ENCODE measurements at places on chromosomes 7 and 10.

DNA sequence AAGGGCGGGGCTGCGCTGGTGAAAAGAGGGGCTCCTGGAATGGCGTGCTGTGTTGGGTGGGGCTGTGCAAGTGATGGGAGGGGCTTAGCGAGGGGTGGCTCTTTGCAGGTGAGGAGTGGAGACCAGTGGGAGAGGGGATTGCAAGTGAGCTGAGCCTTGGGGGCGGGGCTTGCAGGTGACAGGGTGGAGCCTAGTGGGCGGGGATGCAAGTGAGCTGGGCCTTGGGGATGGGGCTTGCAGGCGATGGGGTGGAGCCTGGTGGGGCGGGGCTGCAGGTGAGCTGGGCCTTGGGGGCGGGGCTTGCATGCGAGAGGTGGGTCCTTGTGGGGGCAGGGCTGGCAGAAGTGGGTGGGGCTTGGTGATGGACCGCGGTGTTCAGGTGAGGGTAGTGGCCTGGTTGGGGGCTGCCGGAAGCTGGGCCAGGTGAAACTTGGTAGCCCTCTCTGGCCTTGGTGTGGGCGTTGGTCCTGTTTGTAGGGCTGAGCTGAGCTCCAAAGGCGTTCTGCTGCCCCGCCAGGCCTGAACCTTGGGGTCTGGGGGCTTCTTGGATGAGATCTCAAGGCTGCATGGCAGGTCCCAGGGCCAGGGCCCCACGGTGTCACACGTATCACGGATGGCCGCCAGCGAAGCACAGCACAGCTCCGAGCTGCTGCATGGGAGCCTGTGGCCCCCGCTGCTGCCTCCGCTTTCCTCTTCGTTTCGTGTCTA lies 743 bp upstream of the PITRM1 start:
- DNase-seq: no peak

- no peak for DNase-seq
Observed at GRCh38 chr7:93249491-93250148, 17.5 kb downstream of the VPS50 start.

DNA sequence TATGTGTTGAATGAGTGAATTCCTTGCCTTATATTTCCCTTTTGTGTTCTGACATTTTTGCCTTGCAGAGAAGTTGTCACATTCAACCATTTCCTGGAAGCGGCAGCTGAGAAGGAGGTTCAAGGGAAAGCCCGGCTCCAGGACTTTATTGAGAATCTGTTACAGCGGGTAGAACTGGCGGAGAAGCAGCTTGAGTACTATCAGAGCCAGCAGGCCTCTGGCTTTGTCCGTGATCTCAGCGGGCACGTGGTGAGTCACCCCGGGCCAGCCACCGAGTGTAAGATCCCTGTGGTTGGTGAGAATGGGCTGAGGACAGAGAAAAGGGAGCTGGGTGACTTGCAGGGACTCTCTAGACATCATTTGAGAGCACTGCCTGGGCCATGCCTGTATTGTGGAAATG lies 14.2 kb downstream of the ZNF365 start:
- no peak for DNase-seq

- no peak for DNase-seq
Observed at GRCh38 chr10:25811052-25811685, 122.9 kb upstream of the MYO3A start.

GRCh38 chr10:95121904-95122303 lies 52.6 kb upstream of the CYP2C8 start:
- DNase-seq: peak; percentile 2

GRCh38 chr10:49197171-49197570 lies 9.0 kb upstream of the TMEM273 start:
- no peak for DNase-seq

GRCh38 chr10:13787015-13787421 lies 200.3 kb downstream of the PRPF18 start:
- DNase-seq: no peak

DNA sequence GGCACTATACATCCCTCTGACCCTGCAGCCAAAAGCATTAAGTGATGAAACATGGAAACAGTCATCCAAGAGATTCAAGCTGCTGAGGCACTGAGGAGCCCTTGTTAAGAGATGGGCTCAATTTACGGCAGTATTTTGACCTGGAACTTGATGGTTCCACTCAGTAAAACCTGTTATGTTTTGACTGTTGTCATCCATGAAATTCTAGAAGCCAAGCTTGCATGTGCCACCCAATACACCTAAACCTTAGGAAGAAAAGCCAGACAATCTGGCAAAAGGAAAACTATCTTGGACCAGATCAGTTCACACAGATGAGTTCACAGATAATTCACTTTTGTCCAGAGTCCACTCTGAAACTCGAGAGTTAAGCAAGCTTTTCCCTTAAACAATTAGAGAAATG lies 53.2 kb downstream of the ICA1 start:
- no peak for DNase-seq

GRCh38 chr10:100504096-100504495 lies 15.6 kb downstream of the SEC31B start:
- DNase-seq: no peak

- DNase-seq: no peak
Observed at GRCh38 chr7:85802211-85802610, 615.4 kb upstream of the SEMA3D start.

DNA sequence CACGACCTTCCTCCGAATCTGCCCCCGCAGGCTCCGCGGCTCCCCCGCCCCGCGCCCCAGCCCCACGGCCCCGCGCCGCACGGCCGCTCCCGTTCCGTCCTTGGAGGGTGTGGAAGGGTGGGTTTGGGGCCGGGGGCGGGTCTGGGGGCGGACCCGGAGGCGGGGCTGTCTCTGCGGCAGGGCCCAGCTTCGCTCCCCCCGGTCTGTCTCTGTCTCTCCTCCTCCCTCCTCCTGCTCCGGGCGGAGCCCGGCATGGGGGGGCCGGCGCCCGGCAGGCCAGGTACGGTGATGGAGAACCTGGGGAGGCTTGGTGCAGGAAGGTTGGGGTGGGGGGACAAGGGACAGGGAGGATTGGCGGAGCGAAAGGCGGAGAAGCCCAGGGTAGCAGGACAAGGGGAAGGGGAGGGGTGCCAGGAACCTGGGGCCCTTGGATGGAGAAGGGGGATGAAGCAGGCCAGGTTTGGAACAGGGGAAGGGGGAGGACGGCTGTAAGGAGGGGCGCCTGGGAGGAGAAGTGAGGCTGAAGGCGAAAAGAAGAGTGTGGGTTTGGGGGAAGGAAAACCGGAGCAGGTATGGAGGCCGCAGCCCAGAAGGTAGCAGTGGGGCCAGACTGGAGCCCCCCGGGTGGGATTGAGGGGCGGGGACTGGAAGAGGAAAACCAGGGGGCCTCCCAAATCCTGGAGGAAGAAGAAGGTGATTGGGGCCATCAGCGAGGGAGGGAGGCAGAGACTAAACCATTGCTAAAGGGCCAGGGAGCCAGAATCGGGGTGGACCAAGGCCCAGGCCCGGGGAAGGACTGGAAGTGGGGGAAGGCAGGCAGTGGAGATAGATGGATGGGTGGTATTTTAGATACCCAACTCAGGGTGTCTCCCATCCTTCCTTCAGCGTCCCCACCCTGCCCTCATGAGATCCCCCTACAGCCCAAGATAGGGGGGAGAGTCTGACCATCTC lies at the start of gene NYAP1:
TSS of gene NYAP1 (plus strand) at position 206 of the 951 bp plus-strand sequence. CDS start 1,385 bp downstream, outside the sequence.
- DNase-seq: peak; percentile 66

- no peak for DNase-seq
Observed at GRCh38 chr7:48052748-48053147, 17.4 kb downstream of the C7orf57 start.

DNA sequence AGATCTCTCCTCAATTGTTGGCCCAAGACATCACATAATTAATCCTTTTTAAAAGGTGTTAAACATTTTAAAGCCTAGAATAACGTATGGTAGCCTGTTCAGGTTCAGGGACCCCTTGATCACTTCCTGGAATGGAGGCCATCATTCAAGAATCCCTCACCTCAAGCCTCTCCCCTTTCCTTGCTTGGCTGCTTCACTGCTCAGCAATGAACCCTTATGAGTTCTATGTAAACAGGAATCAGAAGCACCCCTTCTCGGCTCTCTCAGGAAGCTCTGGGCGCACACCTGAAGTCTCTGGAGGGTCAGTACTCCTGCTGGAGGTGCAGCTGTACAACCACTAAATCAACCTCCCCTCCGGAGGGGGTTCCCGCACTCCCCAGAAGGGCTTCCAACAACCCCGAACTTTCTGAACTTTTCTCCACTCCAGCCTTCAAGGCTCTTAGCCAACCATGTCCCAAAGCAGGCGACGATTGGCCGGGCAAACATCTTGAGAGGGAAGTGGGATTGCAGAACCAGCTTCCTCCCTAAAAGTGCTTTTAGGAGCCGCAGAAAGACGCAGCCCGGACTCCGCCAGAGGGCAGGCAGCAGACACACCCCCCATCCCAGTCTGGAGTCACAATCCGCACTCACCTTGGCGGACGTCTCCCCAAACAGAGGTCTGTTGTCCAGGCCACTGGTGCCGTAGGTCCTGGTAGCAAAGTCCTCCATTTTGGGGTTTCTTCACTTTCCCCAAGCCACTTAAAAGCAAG lies 562 bp downstream of the TMEM243 start:
- DNase-seq: no peak

GRCh38 chr10:6757158-6757557 lies 177.1 kb upstream of the PRKCQ start:
- no peak for DNase-seq

GRCh38 chr7:116708861-116709260 lies 36.9 kb downstream of the MET start:
- DNase-seq: peak; percentile 14

- no peak for DNase-seq
Observed at GRCh38 chr7:137647905-137648565, 198.7 kb downstream of the DGKI start.

- no peak for DNase-seq
Observed at GRCh38 chr7:133782470-133782869, 344.7 kb upstream of the LRGUK start.

- no peak for DNase-seq
Observed at GRCh38 chr10:62709200-62709599, 95.3 kb upstream of the ADO start.

GRCh38 chr7:976901-977325 lies 1.6 kb upstream of the COX19 start:
- no peak for DNase-seq

GRCh38 chr10:110918269-110918642 lies 724 bp downstream of the BBIP1 start:
- peak; percentile 56 for DNase-seq

GRCh38 chr10:129288999-129289584 lies 177.9 kb upstream of the MGMT start:
- DNase-seq: no peak

GRCh38 chr7:1345796-1346755 lies 113.2 kb downstream of the MICALL2 start:
- DNase-seq: no peak

DNA sequence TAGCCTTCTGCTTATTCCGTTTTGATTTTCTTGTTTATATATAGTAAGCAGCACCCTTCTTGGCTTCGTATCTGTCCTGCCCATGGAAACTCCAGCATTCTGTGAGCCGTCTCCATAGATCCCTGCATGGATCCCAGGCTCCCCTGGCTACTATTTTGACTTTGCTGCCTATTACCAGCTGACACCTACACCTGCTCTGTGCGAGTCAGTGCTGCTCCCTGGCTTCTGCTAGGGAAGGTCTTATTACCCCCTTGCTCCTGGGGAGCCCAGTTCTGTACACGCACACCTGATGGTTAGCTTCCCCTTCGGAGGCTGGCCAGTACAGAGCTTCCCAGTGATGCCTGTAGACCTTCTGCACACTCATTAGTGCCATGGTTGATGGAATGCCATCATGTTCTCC lies 35.4 kb downstream of the NACAD start:
- DNase-seq: no peak

DNA sequence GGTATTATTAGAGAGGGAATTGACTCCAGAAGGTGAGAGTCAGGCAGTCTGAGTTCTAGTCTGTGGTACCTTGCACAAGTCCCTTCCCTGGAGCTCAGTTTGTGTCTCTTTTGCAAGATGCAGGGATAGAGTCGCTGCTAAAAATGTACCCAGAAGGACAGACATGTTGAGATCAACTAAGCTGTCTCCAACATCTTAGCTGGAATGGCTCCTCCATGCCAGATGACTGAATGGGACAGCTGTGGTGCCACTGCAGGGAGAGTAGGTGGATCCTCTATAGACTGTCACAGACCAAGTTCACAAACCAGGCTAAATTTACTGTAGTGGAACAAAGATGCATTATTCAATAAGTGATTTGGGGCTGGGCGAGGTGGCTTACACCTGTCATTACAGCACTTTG lies 120.1 kb downstream of the NEURL1 start:
- no peak for DNase-seq

- DNase-seq: no peak
Observed at GRCh38 chr10:99172950-99173349, 62.7 kb downstream of the HPSE2 start.

DNA sequence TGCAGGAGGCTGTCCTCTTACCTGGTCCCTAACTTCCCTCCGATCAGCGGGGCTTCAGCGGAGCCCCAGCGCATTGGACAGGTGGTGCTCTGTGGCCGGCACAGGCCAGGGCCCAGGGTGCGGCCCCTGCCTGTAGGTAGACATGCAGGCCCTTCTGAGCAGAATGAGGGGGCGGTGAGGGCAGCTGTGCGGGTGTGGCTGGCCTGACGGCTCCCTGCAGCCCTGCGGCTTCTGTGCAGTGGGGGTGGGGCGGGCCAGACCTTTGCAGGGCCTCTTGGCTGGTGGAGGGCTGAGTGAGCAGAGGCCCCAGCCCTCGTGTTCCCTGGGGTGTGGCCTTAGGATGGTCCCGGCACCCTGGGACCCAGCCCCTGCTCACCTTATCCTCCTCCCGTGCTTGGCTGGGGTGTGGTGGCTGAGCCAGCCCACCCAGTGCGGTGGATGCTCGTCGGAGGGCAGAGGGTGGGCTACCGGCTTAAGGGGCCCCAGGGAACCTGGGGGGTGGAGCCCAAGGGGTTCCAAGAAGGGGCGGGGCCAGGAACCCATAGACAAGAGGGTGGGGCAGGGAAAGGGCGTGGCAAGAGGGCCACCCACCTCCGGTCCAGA lies 175.2 kb upstream of the TNRC18 start:
- DNase-seq: no peak

- DNase-seq: no peak
Observed at GRCh38 chr10:114142018-114142417, 32.0 kb downstream of the CCDC186 start.

- DNase-seq: no peak
Observed at GRCh38 chr10:65110009-65110408, 1588.8 kb downstream of the REEP3 start.

DNA sequence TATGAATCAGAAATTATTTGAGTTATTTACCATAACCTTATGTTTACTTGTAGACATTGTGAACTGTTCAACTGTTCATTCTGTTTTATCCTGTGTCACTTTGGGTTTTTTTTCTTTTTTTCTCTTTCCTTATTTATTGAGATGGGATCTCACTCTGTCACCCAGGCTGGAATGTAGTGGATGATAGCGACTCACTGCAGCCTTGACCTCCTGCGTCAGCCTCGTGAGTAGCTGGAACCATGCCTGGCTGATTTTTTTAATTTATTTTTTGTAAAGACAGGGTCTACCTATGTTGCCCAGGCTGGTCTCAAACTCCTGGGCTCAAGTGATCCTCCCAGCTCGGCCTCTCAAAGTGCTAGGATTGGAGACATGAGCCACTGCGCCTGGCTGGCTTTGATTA lies 97.1 kb downstream of the CSTF2T start:
- DNase-seq: no peak

- DNase-seq: no peak
Observed at GRCh38 chr7:112302566-112302965, 96.1 kb downstream of the ZNF277 start.

GRCh38 chr10:58219875-58220274 lies 47.8 kb downstream of the IPMK start:
- no peak for DNase-seq

- no peak for DNase-seq
Observed at GRCh38 chr10:27482984-27483956, 20.8 kb upstream of the RAB18 start.
